NCI-H1417 (cell line): ENCODE measurements at places on chromosomes 3 and 15.

DNA sequence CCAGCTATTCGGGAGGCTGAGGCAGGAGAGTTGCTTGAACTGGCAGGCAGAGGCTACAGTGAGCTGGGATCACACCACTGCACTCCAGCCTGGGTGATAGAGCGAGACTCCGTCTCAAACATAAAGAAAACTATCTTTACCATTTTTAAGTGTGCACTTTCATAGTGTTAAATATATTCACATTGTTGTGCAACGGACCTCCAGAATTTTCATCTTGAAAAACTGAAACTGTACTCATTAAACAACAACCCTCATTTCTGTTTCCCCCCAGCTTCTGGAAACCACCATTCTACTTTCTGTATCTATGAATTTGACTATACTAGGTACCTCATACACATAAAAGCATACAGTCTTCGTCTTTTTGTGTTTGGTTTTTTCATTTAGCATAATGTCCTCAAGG is 375.1 kb downstream of the SHQ1 start:
- no peak for DNase-seq

GRCh38 chr3:188154014-188154808 is at the start of gene LPP:
LPP (plus strand) TSS chr3:188154157; CDS start chr3:188406121, 251,964 bp downstream.
- DNase-seq: peak; percentile 81

DNA sequence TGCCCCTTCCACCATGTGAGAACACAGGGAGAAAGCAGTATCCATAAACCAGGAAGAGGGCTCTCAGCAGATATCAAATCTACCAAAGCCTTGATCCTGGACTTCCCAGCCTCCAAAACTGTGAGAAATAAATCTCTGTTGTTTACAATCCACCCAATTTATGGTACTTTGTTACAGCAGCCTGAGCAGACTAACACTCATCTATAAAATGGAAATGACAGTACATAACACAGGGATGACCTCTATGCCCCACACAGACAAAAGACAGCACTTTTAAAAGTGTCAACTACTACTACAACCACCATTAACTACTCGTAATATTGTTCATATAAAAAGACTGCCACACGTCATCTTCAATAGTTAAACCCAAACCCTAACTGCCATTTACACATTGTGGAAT is 5.7 kb downstream of the RYK start:
- peak; percentile 4 for DNase-seq

DNA sequence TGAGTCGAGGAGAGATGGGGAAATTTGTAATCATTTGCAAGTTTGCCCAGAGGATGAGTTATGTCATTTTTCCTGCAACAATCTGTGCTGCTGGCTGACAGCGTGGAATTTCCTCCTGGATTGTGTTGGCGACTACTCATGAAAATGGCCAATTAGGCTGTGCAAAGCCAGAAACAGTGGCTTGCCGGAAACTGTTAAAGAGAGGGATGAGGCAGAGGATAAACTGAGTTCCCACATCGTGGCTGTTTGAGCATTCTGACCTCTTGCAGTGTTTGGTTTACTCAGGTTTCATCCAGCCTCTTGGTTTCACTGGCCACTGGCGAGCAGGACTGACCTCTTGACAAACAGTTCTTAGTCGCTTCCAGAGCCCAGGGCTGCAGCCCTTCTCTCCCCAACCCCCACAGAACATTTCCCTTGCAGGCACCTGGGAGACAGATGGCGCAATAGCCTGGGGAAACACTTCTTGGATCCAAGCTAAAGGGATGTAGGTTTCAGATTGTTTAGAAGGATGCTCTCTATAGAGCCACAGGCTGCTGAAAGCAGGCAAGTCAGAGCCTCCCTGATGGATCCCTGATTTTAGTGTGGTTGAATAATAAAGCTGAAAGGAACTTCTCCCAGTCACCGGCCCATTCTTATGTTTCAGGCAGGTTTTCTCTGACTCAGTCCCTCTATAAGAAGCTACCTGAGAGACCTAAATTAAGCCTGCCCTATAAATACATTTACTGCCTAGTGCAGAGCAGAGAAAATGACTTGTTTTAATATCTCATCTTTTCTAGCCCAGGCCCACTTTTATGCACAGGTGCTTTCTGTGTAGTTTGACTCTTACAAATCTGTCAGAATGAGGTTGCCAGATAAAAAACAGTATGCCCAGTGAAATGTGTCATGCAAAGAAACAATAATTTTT is 92.8 kb upstream of the UBE2E1 start:
- DNase-seq: peak; percentile 83

- DNase-seq: no peak
These were observed 8.7 kb upstream of the CPA3 start for GRCh38 chr3:148856384-148856783.

- no peak for DNase-seq
These were observed 217.9 kb upstream of the DCBLD2 start for GRCh38 chr3:99119385-99119784.

- DNase-seq: no peak
These were observed 136.5 kb upstream of the TBL1XR1 start for GRCh38 chr3:177333533-177334520.

GRCh38 chr3:56406826-56407515 is 61.3 kb downstream of the ERC2 start:
- DNase-seq: no peak

- no peak for DNase-seq
These were observed 318.4 kb downstream of the NR2F2 start for GRCh38 chr15:96648866-96649265.

DNA sequence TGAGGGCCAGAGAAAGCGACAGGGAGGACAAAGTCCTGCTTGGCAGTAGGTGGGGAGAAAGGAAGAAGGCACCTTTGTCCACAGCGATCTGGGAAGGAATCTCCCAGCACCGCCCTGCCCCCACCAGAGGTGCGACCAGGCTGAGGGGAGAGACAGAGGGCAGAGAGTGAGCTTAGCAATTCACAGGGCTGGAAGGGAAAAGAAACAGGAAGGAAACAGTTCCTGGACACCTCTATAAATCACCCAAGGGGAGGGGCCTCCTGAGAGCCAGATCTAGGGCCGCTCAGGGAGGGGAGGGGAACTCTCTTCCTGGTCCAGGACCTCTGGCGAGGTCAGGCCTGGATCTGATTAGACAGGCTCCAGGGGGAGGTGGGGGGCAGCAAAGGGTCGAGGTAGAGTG is 35.4 kb downstream of the RNU5B-1 start:
- no peak for DNase-seq

DNA sequence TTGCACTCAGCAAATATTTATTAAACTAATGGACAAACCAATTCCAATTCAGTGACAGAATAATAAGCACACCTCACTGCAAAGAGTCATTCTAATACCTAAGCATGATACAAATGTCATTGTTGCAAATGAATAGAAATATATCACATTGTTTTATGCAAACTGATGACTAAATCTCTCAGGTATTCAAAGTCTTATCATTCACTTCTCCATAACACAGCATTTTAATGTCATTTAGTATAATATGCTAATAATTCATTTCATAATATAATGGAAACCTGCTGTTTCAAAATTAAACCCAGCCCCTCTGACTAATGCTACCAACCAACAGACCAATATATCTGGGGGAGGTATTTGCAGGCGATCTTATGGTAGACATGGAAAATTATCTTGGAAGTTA is 71.8 kb downstream of the FGF7 start:
- no peak for DNase-seq

DNA sequence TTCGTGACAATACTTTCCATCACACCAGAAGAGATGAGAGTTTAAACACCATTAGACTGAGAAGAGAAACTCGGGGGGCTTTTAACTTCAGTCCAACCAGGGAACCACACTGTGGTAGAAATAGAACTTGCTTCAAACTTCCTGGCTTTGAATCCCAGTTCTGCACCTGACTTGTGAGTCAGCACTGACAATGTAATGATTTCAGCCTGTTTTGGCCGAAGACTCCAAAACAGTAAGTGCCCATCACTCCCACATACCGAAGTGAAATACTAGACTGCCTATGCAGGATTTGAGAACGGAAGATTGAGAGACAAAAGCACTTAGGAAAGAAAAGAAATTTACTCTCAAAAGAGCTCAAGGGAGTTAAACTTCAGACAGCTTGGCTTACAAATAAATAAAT is 27.0 kb downstream of the C2CD4B start:
- DNase-seq: no peak

DNA sequence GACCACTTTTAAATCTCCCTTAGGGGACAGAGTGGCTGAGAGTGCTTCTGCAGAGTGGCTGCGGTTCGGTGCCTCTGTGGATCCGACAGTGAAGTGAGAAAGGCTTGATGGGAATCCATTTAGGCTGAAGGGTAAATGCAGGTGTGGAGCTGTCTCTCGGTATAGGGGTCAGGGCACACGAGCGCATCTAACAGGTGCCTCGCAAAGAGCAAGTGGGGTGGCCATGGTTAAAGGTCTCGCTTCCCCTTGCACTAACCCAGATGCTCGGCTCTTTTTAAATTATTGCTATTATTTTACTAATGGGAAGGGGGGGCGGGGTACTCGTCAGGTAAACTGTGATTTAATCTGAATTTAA is 598 bp upstream of the GJD2 start:
- no peak for DNase-seq

DNA sequence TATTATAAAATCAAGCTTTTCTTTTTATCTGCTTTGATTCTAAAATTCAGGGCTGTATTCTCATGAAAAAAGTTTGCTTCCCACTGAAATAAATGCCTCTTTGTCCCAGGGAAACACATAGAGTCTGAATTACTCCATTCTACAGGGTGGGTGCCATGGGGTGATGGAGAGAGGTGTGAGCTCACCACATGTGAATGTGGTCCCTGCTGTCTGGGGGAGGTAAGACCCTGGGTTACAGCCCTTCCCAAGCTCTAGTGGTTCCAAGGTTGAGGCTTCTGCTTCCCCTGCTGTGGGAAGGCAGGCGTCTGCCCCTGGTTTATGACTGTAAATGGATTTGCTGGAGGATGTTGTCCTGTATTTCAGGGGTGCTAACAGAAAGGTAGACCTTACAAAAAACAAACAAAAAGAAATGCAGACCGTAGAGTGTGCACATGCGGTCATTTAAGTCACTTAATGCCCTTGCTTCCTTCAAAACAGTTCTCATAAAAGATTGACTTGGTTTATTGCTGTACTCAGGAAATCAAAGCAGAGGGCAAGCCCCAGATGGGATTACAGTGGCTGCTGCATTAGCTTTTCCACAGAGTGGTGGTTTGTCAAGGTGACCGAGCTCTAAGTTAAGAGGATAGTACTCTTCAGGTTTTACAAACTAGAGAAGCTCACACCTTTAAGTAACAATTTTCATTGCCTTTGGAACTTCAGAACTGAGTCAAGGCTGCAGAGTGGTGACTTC is 49.2 kb downstream of the CTDSPL start:
- no peak for DNase-seq

DNA sequence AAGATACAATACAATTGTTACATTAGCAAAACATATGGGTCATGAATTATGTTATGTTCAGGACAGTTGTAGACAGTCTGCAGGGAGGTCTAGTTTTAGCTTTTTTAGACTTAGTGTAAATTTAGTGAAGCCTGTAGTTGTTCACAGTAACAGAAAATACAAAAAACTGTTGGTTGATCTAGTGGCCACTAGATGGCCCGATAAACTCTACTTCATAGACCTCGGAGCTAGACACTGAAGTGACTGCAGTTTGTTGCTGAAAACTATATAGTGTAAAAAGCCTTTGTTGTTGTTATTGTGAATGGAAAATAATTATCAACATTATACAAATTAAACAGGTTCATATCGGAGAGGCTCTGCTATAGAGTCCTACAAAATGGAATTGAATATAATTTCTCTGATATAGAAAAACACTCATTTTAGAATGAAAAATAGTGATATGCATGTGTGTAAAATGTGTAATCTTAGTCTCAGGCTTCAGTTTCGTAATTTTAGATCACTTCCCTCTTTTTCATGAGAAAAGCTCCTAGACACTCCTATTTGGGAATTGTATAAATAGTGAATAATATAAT is 18.3 kb downstream of the MAGEL2 start:
- DNase-seq: no peak

DNA sequence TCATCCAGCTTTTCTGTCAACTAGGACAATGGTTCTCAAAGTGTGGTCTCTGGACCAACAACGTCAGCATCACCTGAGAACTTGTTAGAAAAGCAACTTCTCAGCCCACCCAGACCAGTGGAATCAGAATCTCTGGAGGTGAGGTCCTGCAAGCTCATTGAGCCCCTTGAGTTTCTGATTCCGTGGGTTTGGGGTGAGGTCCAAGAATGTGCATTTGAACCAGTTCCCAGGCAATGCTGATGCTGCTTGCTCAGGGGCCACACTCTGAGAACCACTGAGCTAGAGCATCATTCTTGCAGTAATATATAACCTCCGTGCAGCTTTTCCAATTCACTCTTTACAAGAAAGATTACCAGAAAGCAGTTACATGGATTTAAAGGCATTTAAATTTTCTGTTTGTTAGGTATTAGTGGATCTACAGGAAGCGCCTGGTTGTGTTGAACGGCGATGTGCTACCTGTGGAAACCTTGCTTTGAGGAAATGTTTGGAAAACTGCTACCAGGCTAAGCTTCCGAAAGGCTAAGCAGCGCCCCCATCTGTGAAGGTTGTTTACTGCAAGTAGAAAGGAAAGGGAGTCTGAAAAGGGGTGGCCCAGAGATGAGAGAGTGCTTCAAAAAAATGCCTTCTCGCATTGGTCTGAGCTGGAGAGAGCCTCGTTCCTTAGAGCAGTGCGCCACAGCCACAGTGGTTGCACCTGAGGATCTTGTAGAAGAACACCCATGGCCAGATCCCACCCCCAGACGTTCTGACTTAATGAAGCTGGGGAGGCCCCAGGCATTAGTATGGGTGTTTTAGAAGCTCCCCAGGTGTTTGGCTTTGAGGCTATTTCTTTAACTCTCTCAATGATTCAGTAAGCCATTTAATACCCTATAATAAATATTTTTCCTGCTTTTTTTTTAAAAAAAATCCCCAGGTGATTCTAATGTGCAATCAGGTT is 50.0 kb downstream of the RLBP1 start:
- peak; percentile 52 for DNase-seq

GRCh38 chr3:55264919-55265318 is 222.2 kb downstream of the WNT5A start:
- no peak for DNase-seq

DNA sequence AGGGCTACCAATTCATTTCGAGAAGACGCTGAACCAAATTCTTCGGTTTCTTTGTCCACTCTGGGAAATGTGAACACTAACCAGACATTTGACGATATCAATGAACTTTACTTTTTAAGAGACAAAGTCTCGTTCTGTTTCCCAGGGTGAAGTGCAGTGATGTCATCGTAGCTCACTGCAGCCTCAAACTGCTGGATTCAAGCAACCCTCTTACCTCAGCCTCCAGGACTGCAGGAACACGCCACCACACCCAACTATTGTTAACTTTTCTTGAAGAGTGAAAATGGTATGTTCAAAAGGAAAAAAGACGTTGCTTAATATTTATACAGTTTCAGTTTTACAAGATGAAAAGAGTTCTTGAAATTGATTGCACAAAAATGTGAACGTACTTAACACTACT is 30.6 kb downstream of the MB21D2 start:
- DNase-seq: no peak

DNA sequence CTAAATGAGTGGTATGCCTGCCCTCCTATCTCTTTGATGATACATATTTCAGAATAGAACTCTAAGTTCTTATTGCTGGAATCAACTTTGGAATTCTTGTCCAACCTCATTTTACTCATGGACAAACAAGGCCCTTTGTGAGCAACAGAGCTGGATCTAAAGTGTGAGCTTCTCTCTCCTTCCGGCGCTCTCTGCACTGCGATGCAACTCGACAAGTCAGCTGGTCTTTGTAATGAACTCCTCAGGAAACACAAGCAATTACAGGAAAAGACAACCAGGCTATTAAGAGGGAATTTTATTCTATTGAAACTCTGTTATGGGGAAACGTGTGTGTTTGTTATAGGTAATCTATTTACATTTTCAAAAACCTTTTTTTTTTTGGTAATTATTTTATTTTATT is 20.3 kb upstream of the NRROS start:
- peak; percentile 49 for DNase-seq
